ENCODE measurements at places on chromosomes 7 and 10. TPM values are rescaled to one million over a fixed set of nuclear protein-coding genes. Genes with fewer than 3 reads are reported as not detected.

The CUBN gene
- total RNA-seq, result 0.25 TPM

The TCAF2 gene
- total RNA-seq, result 2.9 TPM

DNA sequence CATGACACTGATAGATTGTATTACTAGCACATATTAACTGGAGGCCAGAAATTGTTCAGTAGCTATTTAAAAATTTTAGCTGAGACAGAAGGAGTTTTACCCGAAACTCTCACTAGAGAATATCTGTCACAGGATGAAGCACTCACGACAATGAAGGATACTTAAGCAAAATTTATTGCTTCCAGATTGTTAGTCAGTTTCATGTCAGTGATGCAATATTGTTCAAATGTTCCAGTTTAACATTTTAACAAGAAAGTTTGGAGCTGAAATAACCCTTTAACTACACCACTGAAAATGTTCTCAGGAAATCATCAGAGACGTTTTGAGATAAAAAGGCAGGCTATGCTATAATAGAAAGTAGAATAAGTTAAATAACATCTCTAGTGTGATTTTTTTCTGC lies 15.0 kb upstream of the CADPS2 start:
- DNase-seq, result no peak

- DNase-seq, result no peak
Observed at GRCh38 chr10:63286340-63286739, 153.2 kb downstream of the NRBF2 start.

DNA sequence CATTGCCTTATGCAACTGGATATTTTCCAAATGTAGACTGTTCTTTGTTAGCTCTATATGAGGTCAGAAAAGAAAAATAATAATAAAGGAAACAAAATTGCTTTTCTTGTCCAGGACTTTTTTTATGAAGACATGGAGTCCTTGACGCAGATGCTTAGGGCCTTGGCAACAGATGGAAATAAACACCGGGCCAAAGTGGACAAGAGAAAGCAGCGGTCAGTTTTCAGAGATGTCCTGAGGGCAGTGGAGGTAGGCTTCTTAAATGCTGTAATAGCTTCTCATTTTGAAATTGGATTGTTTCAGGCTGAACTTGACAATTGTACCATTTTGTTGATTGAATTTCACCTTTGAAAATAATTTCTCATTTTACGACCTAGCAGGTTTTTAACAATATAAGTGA lies 12.9 kb upstream of the LSMEM1 start:
- no peak for DNase-seq

Measured in left lobe of liver (tissue), 2 donors.